Cerebellar nuclear complex (tissue), 1 donor: ENCODE measurements at places on chromosomes 7 and 10.

DNA sequence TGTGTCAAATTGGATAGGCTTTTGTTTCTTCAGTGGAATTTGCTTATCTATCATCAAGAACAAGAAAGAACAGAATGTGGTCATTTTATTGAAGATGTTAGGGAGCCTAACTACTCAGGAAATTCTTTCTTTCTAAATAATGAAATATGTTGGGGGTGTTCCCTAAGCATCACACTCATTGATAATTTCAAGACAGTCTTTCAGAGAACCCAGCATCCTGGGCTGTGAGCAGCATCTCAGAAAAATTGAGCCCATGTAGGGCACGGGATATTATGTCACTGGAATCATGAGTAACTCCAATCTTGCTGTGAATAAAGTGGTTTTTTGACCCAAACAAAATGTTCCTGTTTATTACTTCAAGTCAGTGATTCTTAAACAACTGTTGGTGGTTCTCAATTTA lies 27.3 kb downstream of the PON1 start:
- DNase-seq = no peak

DNA sequence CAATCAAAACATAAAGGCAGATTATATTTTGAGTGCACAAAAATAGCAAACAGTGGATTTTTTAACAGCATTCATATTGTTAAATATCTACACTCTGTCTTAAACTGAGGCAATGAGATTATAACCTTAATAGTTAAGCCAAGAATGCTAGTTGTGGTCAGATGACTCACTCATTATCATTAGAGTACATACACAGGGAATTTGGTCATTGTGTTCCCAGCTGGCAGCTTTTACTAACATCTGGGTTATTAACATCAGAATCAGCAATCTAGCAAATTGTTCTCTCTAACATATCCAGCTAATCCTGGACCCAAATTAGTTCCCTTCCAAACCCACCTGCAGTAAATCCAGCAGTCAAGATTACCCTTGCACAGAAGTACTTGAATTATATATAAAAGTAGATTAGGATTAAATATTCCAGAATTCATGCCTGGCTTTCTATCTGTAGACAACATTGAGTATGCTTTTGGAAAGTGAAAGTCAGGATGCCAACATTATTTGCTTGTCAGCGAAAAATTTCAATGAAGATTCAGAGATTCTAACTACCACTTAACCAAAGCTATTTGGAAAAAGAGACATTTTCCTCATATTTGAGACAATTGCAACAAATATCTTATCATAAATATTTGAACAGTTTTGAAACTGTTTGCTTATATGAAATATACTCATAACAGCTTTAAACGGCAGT lies 1035.6 kb upstream of the PHF14 start:
- no peak for DNase-seq

DNA sequence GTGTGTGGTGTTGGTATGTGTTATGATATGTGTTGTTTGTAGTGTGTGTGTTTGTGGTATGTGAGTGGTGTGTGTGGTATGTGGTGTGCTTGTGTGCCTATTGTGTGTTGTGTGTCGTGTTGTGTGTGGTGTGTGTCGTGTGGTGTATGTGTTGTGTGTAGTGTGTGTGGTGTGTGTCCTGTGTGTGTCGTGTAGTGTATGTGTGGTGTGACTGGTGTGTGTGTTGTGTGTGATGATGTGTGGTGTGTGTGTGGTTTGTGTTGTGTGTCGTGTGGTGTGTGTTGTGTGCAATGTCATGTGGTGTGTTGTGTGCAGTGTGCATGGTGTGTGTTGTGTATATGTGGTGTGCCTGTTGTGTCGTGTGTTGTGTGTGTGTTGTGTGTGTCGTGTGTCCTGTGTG lies 144.6 kb downstream of the DNAJB6 start:
- no peak for DNase-seq

DNA sequence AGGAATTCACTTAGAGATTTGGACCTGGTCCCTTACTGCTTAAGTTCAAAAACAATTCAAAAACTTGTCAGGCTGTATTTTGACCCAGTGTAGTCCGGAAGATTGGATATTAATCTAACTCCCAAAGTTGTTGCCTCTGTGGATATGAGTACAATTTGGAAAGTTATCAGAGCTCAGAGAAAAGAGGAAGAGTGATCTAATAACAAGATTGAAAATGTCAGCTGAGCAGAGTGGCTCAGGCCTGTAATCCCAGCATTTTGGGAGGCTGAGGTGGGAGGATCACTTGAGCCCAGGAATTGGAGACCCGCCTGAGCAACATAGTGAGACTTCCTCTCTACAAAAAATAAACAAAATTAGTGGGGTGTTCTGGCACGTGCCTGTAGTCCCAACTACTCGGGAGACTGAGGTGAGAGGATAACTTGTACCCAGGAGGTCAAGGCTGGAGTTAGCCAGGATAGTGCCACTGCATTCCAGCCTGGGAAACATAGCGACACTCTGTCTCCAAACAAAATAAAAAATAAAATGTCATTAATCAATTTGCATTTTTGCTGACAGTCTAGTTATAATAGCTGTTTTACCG lies 3.2 kb upstream of the ASCC1 start:
- DNase-seq = no peak

DNA sequence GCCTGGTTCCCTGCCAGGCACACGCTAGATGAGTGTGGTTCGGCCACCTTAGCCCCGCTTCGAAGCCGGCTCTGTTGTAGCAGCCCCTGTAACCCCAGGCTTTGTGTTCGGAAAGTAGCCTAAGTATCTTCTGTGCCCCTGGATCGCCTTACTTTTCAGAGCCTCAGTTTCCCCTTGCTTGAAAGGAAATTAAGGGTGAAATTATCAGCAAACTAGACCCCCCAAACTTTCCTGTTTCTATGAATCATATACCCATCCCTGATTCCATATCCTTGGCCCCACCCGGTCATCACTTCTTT lies 312 bp downstream of the PDCD11 start:
- no peak for DNase-seq
